AG20443 (cell line): ENCODE measurements at places on chromosomes 5 and 9.

- DNase-seq = peak; percentile 71
Observed at GRCh38 chr9:129198319-129199043, 20.4 kb upstream of the IER5L start.

DNA sequence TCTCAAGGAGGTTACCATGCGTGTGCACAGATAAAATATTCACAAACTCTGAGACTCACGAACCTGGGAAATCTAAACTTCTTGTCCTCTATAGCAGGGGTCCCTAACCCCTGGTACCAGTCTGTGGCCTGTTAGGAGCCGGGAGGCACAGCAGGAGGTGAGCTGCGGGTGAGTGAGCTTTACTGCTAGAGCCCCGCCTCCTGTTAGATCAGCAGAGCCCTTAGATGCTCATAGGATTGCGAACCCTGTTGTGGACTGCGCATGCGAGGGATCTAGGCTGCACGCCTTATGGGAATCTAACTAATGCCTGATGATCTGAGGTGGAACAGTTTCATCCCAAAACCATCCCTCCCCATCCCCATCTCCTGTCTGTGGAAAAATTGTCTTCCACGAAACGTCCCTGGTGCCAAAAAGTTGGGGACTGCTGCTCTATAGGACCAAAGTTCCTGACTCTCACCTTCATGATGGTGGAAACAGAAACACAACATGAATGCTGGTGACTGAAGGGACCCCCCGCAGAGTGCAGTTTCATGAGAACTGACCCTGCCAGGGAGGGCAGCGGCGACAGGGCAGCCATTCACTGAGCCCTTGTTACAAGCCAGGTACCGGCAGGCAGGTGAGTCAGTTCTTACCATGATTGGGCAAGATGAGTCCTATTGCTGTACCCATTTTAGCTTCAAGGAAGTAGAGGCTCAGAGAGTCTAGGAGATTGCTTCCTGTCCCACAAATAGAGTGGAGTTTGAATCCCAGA lies 181.9 kb downstream of the RGS3 start:
- no peak for DNase-seq

GRCh38 chr9:79428422-79428821 lies 143.3 kb upstream of the TLE4 start:
- DNase-seq = no peak

DNA sequence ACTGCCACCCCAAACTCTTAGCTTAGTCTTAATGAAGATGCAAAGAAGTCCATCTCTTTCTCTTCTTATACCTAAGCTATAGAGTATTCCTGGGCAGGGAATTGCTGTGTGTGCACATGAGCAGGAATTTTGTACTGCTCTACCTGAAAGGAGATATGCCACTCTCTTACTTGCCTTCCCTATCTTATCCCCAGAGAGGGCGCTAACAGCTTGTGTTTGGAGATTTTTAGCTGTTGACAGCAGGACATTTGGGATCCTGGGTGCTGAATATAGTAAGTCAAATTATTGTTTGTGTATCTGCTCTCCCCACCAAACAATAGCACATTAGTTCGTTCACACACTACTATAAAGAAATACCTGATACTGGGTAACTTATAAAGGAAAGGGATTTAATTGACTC lies 159.5 kb downstream of the GABRG2 start:
- no peak for DNase-seq

DNA sequence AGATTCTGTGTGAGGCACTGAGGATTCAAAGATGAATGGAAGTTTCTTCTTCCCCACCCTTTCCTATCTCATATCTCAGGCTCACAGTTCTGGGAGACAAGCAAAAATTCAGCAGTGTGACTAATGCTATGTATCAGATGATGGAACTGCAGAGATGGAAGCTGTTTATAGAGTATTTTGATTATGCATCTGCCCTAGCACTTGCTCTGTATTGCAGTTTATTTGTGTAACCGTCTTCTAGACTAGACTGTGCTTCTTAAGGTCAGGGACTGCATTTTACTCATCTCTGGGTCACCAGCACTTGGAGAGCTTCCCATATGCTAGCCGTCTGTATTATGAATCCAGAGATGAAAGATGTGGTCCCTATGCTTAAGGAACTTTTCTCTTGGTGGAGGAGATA lies 12.6 kb downstream of the CAVIN4 start:
- DNase-seq = peak; percentile 44

- DNase-seq = no peak
Observed at GRCh38 chr5:176626876-176627236, 3.5 kb downstream of the SNCB start.

- DNase-seq = no peak
Observed at GRCh38 chr5:173757403-173758209, 130.5 kb upstream of the CPEB4 start.

DNA sequence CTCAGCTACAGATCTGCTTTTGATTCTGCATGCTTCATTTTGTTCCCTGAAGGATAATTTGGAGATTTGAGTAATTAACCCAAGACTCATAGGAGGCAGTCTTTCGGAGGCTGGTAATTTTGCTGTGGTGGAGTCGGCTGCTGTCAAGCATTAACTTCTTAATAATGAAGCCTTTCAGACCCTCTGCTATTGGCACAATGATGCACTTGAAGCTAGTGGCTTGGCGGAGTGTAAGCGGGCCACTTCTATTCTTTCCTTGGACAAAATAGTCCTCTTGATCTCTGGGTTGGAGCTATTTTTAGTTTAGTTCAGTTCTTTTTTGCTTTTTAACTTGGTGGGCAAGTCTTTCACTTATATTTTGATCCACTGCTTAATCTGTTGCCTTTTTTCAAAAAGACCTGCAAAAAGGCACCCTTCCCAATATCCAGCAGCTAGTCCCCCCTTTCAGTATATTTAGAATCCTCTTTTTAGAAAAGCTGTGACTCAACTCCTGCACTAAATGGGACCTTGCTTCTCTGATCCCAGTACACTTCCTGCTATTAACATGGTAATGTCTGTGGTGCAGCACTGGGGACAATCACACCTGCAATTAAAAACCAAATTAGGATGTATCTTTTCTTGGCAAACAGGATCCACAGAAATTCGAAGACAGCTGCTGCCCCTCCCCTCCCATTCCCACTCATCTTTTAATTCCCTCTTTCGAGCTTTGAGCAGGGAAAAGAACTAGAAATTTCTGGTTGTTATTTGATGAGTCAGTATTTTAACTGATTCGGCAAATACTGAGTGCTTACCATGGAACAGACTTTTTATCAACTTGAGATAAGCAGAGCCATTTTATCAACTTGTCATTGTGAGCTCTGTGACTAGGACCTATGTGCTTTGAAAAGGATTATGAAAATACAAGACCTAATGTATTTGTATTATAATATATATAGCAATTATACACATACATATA lies 169.4 kb upstream of the ANKRD55 start:
- no peak for DNase-seq

- DNase-seq = no peak
Observed at GRCh38 chr5:34005211-34005610, 2.6 kb downstream of the AMACR start.

GRCh38 chr5:65126542-65127069 lies 355.1 kb downstream of the ADAMTS6 start:
- no peak for DNase-seq

DNA sequence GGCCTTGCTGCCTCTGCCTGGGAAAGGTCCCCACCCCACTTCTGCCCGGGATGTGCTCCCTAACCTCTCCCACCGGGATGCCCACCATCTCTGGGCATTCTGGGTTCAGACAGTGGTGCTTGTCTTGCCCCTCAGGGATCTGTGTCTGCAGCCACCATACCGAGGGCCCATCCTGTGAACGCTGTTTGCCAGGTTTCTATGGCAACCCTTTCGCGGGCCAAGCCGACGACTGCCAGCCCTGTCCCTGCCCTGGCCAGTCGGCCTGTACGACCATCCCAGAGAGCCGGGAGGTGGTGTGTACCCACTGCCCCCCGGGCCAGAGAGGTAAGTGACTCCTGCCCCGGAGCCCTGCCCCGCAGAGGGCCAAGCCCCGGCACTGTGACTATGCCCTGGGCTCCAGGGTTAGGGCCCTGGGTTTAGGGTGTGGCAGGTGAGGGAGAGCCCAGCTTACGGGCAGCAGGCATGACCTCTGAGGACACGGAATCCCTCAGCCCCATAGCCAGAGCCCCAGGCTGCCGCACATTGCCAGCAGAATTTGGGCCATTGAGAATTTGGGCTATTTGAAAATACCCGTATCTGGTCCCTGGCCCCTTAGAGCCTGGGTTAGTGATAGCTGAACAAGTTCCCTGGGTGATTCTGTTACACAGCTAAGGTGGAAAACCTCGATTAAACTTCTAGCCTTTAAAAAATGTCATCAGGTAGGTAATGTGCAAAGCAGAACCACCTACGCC lies 35.3 kb upstream of the AIF1L start:
- no peak for DNase-seq

DNA sequence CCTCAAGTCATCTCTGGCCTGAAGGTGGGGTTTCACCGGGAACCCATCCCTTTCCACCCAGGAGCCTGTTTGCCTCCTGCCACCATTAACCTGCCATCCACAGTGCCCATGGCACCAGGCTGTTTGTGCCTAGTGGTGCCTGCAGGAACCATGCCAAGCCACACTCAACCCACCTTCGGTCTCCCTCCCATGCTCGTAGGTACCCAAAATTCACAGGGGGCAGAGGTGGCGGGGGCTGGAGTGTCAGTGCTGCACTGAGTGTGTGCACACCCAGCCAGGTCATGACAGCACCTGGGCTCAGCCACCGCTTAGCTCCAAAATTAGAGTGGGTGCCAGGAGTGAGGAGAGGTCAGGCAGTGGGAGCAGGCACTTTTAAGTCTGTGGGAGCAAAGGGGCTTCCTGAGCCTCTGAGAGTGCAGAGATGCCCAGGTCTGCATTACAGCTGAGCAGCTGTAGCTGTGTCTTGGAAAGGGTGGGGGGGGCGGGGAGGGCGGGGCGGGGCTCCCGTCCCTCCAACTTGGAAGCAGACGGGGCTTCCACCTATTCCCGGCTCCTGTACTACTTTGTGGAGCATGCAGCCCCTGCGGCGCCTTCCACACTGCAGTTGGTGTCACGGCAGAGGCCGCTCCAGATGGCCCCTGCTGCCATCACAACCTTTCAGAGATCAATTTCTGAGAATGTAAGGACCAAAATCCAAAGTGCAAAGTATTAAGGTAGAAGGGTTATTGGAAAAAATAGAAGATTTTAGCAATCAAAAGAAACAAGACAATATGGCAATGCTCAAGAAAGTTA lies 2396.8 kb upstream of the C9orf72 start:
- no peak for DNase-seq

DNA sequence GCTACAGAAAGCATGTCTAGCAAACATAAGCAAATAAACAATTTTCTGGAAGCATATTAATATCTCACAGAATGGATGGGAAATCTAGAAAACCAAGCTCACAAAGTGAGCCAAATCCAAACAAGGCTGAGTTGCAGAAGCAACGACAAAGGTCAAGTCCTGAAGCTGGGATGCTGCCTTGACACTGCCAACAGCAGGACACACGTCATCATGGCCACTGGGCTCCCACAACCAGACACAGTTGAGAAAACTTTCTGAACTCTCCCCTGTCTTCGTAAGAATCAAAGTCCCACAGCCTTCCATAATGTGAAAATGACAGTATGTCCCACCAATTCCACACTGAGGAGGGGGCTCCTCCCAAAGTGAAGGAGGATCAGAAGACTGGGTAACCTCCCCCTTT lies 37.6 kb downstream of the EPB41L4A start:
- no peak for DNase-seq

- DNase-seq = no peak
Observed at GRCh38 chr5:164573397-164573796, 1068.0 kb downstream of the MAT2B start.

DNA sequence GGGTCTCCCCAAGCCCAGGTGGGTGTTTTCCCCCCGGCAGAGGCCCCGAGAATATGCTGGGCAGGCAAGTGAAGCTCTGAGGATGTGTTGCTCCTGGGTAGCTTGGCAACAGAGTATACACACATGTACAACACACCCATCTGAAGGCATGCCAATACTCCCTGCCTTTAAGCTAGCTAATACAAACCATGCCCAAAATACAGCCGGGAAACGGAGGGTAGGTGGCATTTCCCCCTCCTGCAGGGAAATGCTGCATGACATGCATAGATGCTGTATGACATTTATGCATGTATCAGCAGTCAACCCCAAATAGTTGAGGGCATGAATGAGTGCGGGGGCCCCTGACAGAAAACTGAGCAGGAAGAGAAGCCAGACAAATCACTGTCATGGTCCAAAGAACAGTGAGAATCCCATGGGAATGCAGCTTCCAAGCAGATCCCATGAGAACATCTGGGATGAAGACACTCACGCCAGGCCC lies 614.1 kb downstream of the EBF1 start:
- peak; percentile 81 for DNase-seq

- DNase-seq = no peak
Observed at GRCh38 chr9:96721731-96722429, 56.0 kb downstream of the ZNF510 start.

DNA sequence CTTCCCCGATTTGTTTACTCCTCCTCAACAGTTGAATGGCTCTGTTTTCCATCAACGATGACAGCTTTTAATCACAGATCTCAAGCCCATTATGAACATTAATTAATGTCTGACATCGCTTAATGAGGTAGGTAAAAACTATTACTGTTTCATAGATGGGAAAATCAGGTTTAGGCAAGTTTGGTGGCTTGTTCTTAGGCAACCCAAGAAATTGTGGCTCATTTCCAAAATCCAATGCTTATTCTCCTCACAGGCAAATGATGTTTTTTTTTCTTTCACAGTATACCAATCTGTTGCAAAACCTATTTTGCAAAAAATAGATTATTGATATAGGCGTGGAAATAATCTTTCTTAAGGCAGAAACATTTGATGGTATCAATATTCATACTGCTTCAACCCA lies 70.8 kb upstream of the CHD1 start:
- no peak for DNase-seq

GRCh38 chr9:74589576-74589975 lies 92.4 kb downstream of the RORB start:
- DNase-seq = no peak

GRCh38 chr9:7861086-7861485 lies 61.5 kb upstream of the DMAC1 start:
- no peak for DNase-seq

- no peak for DNase-seq
Observed at GRCh38 chr9:110768886-110769285, 100.3 kb downstream of the MUSK start.

- DNase-seq = no peak
Observed at GRCh38 chr9:21465138-21465537, 17.0 kb downstream of the IFNE start.
